ENCODE measurements at places on chromosomes 7 and 10. TPM values are rescaled to one million over a fixed set of nuclear protein-coding genes. Genes with fewer than 3 reads are reported as not detected.

DNA sequence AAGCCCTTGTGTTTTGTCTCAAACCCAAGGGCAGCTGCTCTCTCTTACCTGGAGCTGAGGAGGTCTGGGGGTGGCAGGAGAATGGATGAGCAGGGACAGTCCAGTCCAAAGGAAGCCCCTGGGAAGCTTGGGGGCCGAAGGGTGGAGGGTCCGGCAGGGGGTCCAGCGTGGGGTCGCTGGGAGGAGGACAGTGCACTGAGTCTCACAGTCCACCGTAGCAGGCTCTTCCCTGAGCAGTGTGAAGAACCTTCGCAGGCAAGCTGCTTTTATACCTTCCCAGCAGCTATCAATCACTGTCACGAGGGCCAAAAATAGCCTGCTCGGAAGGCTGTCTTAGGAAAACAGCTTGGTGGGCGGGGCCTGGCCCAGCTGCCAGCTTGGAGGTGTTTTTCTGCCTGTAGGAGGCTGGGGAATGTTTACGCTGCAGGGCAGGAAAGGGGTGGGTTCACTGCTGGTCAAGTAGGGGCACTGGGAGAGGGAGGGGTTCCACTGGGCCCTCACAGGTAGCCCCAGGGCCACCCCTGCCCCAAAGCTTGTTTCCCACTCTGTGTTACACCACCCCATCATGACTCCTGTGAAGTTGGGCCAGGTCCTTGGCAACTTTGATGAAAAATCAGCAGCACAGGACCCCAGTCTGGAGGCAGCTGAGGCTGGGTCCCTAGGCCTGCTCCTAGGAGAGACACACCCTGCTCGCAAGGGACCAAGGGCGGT lies at the start of gene DEPP1:
Gene DEPP1 (minus strand): TSS at position 240 of the 711 bp plus-strand sequence. CDS start 779 bp downstream, outside the sequence.
- DNase-seq = peak; percentile 95

DNA sequence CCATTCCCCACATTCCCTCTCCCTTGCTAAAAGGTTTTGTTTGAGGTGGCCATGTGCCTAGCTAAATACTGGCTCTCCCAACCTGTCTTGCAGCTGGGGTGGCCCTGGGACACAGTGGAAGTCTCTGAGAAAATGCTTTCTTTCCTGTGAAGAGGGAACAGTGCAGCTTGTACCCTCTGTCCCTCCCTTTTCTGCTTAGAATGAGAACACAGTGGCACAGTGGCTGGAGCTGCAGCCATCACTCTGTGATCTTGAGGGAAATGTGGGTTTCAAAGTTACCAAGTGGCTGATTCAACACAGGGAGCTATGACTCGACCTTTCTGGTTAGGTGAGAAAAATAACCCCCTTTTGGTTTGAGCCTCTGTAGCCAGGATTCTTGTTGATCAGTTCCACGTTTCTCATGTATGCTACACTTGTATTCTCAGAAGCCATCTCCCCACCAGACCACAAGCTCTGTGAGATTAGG lies 62.7 kb upstream of the CARD11 start:
- DNase-seq = no peak

DNA sequence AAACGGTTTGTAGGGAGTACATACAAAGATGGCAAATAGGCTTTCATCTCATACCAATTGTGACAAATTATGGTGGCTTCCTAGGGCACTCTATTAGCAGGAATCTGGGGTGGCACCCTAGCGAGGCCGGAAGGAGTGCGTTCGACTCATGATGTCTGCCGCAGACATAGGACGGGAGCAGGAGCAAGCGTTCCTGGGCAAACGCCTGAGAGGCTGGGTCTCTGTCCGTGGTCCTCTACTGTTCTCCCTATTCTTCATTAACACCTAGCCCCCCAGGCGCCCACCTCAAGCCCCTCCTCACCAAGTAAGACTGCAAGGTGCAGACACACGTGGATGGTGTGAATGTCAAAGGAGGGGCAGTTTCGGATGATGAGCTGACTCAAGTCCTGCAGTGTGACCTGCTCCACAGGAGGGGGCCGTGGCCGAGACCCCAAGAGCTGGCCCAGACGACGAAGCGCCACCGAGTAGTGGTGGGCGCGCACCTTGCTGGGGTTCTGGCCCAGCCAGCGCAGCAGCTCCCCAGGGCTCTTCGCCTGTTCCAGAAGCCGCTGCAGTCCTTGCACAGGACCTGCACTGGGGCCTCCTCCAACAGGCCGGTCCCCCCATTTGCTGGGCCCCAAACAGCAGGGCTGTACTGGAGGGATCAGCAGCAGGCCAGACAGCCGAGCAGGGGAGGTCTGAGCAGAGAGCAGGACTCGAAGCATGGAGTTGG lies 1.3 kb downstream of the FASTK start:
- DNase-seq = no peak

DNA sequence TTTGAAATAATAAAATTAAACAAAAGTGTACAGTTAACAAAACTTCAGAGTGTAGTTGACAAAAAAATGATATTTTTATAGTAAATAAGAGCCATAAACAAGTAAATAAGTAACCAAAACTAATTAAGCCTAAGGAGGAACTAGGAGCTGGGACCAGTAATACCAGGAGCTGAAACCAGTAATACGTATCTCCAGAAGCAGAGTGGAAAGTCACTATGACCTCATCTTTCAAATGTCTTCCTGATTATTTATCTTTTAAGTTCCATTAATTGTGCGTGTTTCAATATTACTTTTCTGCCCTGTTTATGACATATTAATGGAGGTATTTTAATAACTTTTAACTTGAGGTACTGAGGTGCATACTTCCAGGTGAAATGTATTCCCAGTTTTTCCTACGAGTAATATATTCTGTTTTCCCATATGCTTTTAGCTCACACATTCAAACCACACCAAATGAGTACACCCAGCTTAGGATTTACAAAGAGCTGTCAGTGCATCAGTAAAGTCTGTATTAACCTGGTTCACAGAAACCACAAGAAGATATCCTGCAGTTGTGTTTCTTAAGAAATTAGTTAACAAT lies 283.7 kb upstream of the HGF start:
- DNase-seq = no peak

DNA sequence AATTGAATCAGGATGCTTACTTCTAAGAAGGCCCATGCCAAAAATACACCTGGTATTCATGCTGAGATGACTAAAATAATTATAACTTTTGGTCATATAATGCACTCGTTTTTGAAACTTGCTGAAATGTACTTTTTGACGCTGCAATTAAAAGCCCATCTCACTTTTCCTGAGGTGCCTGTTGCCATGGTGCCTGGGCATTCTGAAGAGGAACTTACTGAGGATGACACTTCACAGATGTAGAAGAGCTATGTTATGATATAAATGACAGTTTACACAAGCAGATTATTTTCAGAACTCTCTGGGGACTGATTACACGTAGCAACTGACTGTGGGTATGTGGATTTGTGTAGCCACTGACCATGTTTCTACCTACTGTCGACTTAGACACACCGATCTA lies 182.4 kb downstream of the TPK1 start:
- no peak for DNase-seq

GRCh38 chr7:7557252-7557651 lies 9.4 kb upstream of the MIOS start:
- no peak for DNase-seq

- no peak for DNase-seq
Measured at GRCh38 chr10:119495021-119495505, 47.5 kb downstream of the RGS10 start.

DNA sequence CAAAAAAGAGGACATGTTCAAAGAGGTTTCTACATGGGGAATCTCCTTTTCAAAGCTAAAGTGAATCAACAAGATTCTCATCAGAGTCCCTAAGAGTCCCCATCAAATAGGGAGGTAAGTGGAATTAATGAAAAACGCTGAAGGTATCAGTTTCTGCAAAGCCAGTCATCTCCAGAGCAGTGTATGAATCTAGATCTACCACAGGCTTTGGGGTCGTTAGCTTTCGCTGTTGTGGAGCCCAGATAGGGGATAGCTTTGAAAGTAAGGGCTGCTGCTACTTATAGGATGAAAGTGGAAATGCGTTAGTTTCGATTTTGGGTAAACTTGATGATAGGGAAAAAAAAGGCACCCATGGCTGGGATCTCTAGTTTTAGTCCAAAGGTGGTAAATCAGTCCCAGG lies 748.4 kb downstream of the LRMDA start:
- DNase-seq = no peak

DNA sequence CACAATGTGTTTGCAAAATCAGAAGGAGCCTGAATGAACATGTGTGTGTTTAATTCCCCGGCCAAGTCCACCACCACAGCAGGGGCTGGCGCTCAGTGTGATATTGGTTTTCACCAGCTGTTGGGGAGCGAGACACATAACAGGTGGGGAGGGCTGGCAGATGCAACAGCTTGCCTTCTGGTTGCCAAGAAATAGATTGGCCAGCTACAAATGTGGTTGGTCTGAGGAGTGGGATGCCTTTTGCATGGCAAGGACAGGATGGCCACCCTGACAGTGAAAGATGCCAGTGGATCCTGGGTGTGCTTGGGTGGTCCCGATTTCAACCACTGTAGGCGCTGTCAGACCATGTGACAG lies 292.5 kb upstream of the FZD8 start:
- no peak for DNase-seq

- DNase-seq = no peak
Measured at GRCh38 chr10:62662486-62662885, 142.0 kb upstream of the ADO start.

DNA sequence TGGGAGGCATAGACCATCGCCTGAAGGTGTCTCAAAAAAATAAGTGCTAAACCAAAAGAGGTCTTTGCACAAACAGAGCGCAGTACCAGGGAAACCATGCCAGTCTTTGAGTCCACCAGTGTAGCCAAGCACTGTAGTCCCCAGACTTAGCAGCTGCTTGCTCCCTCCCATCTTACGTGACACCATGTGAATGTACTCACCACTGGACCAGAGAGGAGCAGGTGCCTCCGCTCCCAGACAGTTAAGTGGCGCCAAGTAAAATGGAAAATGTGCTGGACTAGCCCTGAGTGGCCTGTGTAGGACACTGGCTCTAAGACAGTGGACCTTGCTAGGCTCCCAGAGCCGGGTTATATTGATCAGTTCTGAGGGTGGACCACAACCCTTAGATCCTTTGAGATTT lies 47.7 kb upstream of the PLEKHA1 start:
- DNase-seq = no peak

MYO1G gene
- not detected for total RNA-seq

PKD2L1 gene
- total RNA-seq = not detected

CLEC5A gene
- total RNA-seq = not detected

NUTM2A gene
- total RNA-seq = 0.82 TPM

CALU gene
- total RNA-seq = 416 TPM

GLI3 gene
- 10.9 TPM for total RNA-seq

All from glomerular endothelial cell (primary cell).